ENCODE measurements at places on chromosomes 6 and 20. TPM values are rescaled to one million over a fixed set of nuclear protein-coding genes. Genes with fewer than 3 reads are reported as not detected.

DNA sequence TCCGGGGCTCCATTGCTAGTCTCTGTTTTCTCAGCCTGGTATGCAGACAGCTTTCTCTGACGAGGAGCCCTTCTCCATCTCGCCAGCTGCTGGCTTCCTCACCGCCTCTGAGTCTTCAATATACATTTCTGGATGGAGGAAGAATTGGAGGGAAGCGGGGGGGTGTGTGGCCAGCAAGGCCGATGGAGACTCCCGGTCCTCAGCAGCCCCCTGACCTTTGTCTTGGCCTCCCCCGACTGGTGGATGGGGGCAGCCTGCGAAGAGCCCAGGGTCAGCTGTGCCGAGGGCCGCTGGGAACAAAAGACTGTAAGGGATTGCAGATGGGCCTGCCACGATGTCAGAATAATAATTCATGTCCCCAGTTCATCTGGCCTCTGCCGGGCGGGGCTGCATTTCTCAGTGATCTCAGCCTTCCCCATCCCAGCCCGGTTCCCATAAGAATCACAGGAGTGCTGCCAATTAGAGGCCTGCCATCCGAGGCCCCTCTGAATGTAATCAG is 54.3 kb upstream of the STX16 start:
- DNase-seq, result no peak

- no peak for DNase-seq
These were observed 49.3 kb downstream of the RIN2 start for GRCh38 chr20:19807191-19807945.

VSX1 gene
- total RNA-seq, result not detected

DNA sequence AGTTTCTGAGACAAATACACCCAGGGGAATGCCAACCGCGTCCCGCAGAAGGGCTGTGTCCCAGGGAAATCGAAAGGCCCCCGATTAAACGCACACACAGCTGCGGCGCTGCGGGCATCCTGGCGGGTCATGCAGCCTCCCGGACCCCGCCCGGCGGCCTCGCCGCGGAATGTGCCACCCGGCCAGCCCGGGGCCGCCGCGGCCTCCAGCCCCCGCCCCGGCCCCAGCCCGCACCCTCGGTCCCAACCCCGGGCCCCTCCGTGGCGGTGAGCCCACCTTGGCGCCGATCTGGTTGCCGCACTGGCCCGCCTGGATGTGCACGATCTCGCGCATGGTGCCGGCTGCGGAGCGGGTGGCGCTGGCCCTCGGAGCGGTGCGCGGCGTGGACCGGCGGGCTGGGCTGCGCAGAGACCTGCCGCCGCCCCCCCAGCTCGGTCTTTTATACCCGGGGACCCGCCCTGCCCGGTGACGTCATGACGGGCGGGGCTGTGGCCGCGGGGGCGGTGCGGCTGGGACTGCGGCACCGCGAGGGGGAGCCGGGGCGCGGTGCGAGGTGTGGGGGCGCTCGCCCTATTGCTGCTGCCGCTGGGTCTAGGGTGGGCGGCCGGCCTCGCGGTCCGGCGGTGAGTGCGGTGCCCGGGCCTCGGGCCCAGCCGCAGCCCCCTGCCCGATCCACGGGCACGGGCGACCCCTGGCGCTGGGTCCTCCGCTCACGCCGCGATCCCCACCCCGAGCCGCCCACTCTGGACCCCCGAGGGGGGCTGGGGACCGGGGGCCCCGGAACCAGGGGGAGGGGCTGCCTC is at the start of gene TUBB2A:
TUBB2A (minus strand) TSS at position 414 of the 803 bp plus-strand sequence; CDS start at position 333, 81 bp downstream.
- DNase-seq, result peak; percentile 96

- no peak for DNase-seq
These were observed 15.1 kb downstream of the TBC1D32 start for GRCh38 chr6:121319112-121319553.

DNA sequence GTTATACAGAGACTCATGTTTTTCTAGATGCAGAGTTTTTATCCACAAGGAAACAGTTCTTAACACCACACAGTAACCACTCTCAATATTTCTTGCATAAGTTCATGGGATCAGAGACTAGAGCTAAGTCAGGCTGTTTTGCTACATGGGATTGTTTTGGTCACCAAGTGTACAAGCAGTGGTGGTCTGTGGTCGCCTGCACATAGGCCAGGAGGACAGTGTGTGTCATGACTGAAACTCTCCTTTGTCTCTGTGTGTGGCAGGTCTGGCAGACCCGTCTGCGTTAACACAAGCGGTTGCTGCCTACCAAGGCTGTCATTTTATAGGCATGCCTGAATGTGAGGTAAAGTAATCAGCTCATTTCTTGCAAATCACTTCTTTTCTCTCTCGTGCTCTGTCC is 18.9 kb downstream of the WRNIP1 start:
- no peak for DNase-seq

Measured in mesenteric fat pad (tissue), 1 donor.